Heart right ventricle (tissue), 16 donors: ENCODE measurements at places on chromosomes 6 and 20. TPM values are rescaled to one million over a fixed set of nuclear protein-coding genes. Genes with fewer than 3 reads are reported as not detected.

Gene KIAA1755
- total RNA-seq, result 4.9 TPM

Gene TBPL1
- 14.4 TPM for total RNA-seq

GRCh38 chr6:19788686-19789085 lies 48.5 kb upstream of the ID4 start:
- no peaks in the 10 kb centered on the region for H3K27me3 ChIP-seq
- H3K4me1 ChIP-seq, result no peaks in the 10 kb centered on the region
- H3K4me3 ChIP-seq, result no peak overlapping the region
- H3K27ac ChIP-seq, result no peak overlapping the region
- DNase-seq, result no peak

- peak overlapping the region; percentile 49 for H3K4me3 ChIP-seq
- no peaks in the 10 kb centered on the region for H3K27me3 ChIP-seq
- H3K27ac ChIP-seq, result peak overlapping the region; percentile 99
- peak; percentile 57 for DNase-seq
These were observed 6.1 kb upstream of the HSPA1B start for GRCh38 chr6:31821301-31822035.

DNA sequence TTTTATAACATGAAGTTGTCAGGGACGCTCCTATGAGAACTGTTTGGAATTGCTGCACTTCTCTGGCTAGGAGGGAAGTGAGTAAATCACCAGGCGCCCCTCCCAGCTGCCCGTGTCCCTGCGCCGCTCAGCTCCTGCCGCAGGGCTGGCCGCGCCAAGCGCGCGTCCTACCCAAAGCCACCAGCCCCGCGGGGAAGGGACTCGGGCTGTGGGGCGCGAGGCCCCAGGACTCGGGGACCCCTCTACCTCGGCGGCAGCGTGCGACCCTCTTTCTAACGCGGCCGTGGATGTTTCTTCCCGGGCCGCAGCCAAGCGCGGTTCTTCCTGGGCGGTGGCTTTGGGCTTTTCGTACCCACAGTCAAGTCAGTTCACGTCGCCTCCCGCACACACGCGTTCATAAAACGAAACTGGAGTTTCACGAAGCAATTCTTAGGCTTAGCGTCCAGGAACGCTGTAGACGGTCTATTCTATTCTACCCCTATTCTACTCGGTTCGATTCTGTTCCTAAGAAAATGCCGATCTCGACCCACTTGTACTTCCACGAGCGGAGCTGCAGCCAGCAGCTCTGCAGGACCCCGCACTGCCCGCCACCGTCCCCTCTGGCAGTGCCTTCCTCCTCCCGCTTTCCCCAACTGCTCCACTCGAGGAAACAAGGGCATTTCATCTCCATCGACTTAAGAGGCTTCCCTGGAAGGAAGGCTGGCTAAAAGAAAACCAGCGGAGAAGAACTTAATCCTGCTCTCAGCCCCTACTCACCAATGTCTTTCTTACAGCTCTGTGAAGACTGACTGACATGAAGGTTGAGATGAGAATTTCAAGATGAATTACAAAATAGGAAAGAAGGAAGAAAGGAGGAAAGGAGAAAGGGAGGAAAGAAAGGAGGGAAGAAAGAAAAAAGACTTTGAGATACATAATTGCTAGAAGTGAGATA lies 15.4 kb downstream of the FOXC1 start:
- H3K27ac ChIP-seq, result peak overlapping the region; percentile 77
- H3K36me3 ChIP-seq, result no peaks in the 10 kb centered on the region
- H3K4me3 ChIP-seq, result peak overlapping the region; percentile 49
- DNase-seq, result no peak
- no peaks in the 10 kb centered on the region for H3K27me3 ChIP-seq

DNA sequence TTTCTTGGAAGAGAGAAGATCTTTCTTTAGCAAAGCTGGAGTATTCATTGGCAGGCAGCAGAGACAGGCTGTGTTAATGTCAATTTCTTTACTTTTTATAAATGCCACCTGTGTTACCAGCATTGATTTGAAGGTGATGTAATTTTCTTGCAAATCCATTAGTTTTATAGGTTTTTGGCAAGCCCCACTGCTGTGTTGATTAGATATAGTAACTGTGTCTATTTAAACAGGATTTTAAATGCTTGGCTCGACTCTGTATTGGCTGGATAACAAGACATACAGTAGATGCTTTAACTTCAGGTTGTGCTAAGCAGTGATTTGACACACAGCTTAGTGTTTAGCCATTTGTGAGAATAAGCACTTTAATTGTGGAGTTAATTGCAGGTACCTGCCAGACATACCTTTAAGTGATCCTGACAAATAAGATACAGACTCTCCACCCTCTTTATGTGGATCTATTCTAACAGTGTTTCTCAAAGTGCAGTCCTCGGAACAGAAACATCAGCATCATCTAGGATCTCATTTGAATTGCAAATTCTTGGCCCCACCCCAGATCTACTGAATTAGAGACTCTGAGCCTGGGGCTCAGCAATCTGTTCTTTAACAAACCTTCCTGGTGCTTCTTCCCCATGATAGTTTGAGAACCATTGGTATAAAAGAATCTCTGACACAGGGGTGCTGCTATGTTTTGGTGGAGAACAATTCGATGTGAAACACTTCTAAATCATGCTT lies 397.5 kb downstream of the HDGFL1 start:
- DNase-seq, result no peak
- H3K27me3 ChIP-seq, result no peaks in the 10 kb centered on the region
- no peak overlapping the region for H3K27ac ChIP-seq
- no peak overlapping the region for H3K4me3 ChIP-seq

DNA sequence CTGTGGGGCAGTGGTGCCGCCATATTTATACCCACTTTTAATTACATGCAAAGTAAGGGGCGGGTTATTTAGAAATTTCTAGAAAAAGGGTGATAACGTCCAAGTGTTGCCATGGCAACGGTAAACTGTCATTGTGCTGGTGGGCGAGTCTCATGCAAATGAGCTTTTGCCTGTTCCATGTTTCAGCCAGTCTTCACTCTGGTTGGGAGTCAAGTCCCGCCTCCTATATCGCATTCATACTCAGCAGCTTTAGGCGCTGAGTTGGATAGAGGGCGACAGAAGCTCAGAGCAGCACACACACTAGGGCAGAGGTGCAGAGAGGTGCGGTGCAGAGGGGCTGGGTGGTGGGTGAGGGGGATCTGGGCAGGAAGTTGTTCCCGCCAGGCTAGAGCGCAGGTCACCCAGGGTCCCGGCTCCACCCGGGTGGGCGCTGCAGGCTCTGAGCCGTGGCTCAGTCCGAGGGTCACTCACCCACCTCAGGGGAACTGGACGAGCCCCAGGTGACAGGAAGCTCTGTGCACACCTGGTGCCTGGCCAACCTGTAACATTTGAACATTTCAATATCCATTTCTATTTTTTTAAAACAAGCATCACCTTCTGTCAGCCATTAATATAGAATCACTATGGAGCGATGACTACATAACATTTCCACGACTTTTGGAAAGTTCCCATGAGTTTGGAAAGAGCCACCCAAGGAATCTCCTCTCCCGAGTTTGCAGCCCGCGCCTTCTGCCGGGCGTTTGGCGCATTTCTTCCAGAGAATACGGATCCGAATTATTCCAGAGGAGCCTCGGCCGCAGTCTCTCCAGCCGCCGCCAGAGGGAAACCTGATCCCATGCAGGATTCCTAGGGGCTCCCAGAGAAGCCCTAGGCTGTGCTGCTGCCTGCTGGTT lies 89.1 kb upstream of the PHACTR3 start:
- H3K27ac ChIP-seq, result no peak overlapping the region
- H3K36me3 ChIP-seq, result no peaks in the 10 kb centered on the region
- H3K4me3 ChIP-seq, result no peak overlapping the region
- H3K4me1 ChIP-seq, result no peaks in the 10 kb centered on the region
- peak; percentile 73 for DNase-seq
- H3K27me3 ChIP-seq, result peaks cover 57% of the 10 kb centered on the region

GRCh38 chr6:42101186-42101657 lies 41.2 kb downstream of the C6orf132 start:
- no peak overlapping the region for H3K27ac ChIP-seq
- no peak for DNase-seq
- no peak overlapping the region for H3K4me3 ChIP-seq
- peaks cover 9% of the 10 kb centered on the region for H3K4me1 ChIP-seq
- no peaks in the 10 kb centered on the region for H3K36me3 ChIP-seq
